ENCODE measurements at places on chromosomes 2 and 18. TPM values are rescaled to one million over a fixed set of nuclear protein-coding genes. Genes with fewer than 3 reads are reported as not detected.

CYP26B1 gene
- 1.3 TPM for total RNA-seq

MYO7B gene
- total RNA-seq: 0.47 TPM

REG3G gene
- not detected for total RNA-seq

RUFY4 gene
- total RNA-seq: not detected

SLC5A7 gene
- not detected for total RNA-seq

KCNK3 gene
- not detected for total RNA-seq

USP40 gene
- total RNA-seq: 16.6 TPM

CRYBA2 gene
- total RNA-seq: not detected

SLC40A1 gene
- total RNA-seq: 11.5 TPM

EML6 gene
- total RNA-seq: 0.63 TPM

EFR3B gene
- total RNA-seq: 0.28 TPM

SLC4A1AP gene
- 26.7 TPM for total RNA-seq

CROCC2 gene
- total RNA-seq: not detected

AKAIN1 gene
- not detected for total RNA-seq

ALLC gene
- not detected for total RNA-seq

VWA3B gene
- not detected for total RNA-seq

TNFRSF11A gene
- total RNA-seq: 3.1 TPM

PIEZO2 gene
- 56.4 TPM for total RNA-seq

CTAGE1 gene
- total RNA-seq: 0.09 TPM

IMPACT gene
- 21.6 TPM for total RNA-seq

GPR55 gene
- not detected for total RNA-seq

KCNJ3 gene
- total RNA-seq: not detected

STARD6 gene
- not detected for total RNA-seq

MYCN gene
- 2.4 TPM for total RNA-seq

UGT1A1 gene
- not detected for total RNA-seq

IL37 gene
- not detected for total RNA-seq

C2orf80 gene
- not detected for total RNA-seq

SPIRE1 gene
- total RNA-seq: 23.2 TPM

UGT1A8 gene
- not detected for total RNA-seq

EMX1 gene
- total RNA-seq: not detected

SH3BP4 gene
- 37.5 TPM for total RNA-seq

ERFE gene
- total RNA-seq: 0.66 TPM

SP9 gene
- total RNA-seq: not detected

GAL3ST2 gene
- not detected for total RNA-seq

UGT1A3 gene
- not detected for total RNA-seq

DUSP19 gene
- total RNA-seq: 1.6 TPM

CNTNAP5 gene
- total RNA-seq: 0.09 TPM

C1GALT1C1L gene
- 0.09 TPM for total RNA-seq

DYNC2LI1 gene
- 10.9 TPM for total RNA-seq

CD8B2 gene
- total RNA-seq: not detected

VIL1 gene
- total RNA-seq: not detected

FIGN gene
- 1.3 TPM for total RNA-seq

DIPK1C gene
- not detected for total RNA-seq
